ENCODE measurements at places on chromosomes 2 and 18. TPM values are rescaled to one million over a fixed set of nuclear protein-coding genes. Genes with fewer than 3 reads are reported as not detected.

RAB10 gene
- total RNA-seq, result 30.1 TPM

- DNase-seq, result no peak
These were observed 239.2 kb upstream of the CWC22 start for GRCh38 chr2:180246268-180246667.

DNA sequence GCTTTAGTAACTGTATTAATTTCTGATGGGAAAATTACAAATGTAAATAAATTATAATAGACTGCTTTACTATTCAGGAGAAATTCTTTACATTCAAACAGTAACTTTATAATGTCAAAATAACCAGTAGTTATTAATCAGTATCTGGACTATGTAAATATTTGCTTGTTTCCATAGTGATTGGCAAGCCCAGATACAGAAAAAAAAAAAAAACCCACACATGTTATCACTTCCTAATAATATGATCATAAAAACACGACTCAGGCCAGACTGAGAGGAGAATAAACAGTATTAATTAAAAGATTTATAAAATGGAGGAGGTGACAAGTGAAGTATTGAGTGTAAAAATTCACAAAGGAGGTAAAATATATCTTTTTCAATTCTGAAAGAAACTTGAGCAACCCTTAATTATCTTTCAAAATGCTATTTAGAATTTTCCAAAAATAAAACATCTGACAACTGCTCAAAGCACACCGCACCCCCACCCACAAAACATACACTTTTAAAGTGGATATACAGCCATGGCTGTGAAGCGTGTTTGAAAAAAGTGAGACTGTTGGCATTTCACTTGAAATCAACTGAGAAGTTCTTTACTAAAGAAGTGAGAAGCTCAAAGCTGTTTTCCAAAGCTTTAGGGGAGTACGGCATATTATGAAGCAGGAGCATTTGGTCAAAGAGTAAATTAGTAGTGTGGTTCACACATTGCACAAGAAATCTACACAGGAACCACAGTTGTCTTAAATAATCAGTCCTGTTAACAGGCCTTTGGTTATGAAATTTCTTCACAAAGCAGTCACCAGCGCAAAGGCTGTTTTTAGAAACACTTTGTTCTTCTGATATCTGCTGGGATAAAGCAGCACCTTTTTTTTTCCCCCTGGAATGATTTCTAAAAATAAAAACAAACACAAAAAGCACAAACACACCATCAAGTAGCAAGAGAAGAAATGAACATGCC, 475.8 kb downstream of the TXNL1 start:
- DNase-seq, result peak; percentile 33

DNA sequence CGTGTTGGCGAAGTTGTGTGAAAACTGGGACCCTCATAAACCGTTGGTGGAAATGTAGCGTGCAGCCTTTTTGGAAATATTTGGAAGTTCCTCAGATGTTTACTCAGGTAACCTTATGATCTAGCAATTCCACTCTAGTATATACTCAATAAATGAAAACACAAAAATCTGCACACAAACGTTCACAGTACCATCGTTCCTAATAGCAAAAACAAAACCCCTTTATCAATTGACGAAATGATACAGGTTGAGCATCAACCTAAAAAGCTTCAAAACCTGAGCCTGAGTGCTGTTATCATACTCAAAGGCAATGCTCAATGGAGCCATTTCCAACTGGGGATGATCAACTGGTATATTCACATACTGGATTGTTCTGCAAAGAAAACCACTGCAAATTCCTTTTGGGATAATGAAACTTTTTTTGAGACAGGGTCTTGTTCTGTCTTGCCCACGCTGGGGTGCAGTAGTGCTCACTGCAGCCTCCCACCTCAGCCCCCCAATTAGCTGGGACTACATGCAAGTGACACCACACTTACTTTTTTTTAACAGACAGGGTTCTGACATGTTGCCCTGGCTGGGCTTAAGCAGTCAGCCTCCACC, 777 bp upstream of the C18orf32 start:
- DNase-seq, result no peak

GRCh38 chr18:23105581-23106219, 29.6 kb upstream of the CABLES1 start:
- DNase-seq, result no peak

- no peak for DNase-seq
These were observed 1.7 kb downstream of the D2HGDH start for GRCh38 chr2:241736111-241736510.

DNA sequence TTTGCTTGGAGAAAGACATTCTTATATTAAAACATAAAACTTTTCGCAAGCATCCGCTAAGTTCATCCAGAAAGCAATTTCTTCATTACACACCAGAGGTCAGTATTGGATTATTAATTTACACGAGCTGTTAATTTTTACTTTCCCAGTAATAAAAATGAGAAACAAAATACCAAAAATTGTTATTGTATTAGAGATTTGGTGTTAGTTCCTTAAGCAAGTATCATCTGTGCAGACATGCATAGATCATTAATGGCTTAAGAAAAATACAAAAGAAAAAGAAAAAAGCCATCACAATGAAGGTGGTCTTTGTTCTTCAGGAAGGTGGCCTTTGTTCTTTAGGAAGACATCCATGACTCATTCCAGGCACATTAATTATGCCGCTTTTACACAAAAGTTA, 53.6 kb upstream of the HNMT start:
- DNase-seq, result peak; percentile 20

- DNase-seq, result peak; percentile 86
These were observed 12.9 kb upstream of the NCKAP5 start for GRCh38 chr2:133581010-133581760.

DNA sequence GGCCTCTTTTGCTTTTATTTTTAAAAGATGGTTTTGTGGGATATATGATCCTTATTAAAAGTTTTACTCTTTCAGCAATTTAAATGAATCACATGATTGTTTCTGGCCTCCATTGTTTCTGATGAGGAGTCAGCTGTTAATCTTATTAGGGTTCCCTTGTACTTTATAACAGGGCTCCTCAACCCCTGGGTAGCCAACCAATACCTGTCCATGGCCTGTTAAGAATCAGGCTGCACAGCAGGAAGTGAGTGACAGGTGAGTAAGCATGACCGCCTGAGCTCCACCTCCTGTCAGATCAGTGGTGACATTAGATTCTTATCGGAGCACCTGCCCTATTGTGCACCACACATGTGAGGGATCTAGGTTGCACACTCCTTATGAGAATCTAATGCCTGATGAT, 45.1 kb upstream of the FAM98A start:
- DNase-seq, result no peak

DNA sequence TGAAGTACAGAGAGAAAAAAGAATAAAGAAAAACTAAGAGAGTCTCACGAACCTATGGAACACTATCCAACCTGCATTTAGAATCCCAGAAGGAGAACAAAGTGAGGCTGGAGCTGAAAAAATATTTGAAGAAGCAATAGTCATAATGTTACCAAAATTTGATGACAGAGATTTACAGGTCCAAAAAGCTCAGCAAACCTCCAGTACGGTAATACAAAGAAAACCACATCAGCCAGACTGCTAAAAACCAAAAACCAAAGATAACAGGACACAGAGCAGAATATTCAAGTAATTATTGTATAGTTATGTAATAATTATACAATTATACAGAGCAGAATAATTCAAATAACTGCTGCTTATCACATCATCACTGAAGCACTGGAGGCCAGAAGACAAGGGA, 23.7 kb downstream of the ATL2 start:
- DNase-seq, result no peak

Measured in IMR-90 (cell line).